Adipose tissue (tissue), 3 donors: ENCODE measurements at places on chromosomes 6 and 20. TPM values are rescaled to one million over a fixed set of nuclear protein-coding genes. Genes with fewer than 3 reads are reported as not detected.

Gene TCF21
- polyA plus RNA-seq: 4.3 TPM

Gene RBBP8NL
- 0.61 TPM for polyA plus RNA-seq

Gene PNPLA1
- 0.02 TPM for polyA plus RNA-seq

Gene HFE
- 6.1 TPM for polyA plus RNA-seq

Gene PRICKLE4
- polyA plus RNA-seq: 1.4 TPM

Gene ZBTB9
- polyA plus RNA-seq: 1.8 TPM

Gene NR2E1
- not detected for polyA plus RNA-seq

Gene BPIFB4
- polyA plus RNA-seq: 0.12 TPM

Gene SAMD5
- polyA plus RNA-seq: 0.56 TPM

Gene KIAA1755
- polyA plus RNA-seq: 1.2 TPM

Gene HLA-DRB1
- 26.0 TPM for polyA plus RNA-seq

Gene LRRN4
- 1.7 TPM for polyA plus RNA-seq

Gene RIPOR2
- polyA plus RNA-seq: 12.6 TPM
